ENCODE measurements at places on chromosomes 7 and 10.

DNA sequence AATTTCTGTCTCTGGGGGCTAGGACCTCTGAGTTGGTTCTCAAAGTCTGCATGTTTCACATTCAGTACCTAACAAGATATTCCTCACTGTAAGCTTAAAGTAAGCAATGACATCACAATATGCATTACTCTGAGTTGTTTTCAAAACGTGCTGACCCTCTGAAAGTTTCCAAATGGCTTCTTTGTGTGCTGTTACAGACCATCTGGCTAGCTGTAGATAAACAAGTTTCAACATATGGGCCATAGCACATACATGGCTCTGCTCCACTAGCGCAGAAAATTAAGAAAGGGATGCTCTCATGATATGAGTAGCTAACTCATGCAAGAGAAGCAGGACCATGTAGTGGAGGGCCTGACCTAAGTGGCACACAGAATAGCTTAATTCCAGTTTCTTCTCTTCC lies 119.0 kb downstream of the HTR7 start:
- no peak for DNase-seq

DNA sequence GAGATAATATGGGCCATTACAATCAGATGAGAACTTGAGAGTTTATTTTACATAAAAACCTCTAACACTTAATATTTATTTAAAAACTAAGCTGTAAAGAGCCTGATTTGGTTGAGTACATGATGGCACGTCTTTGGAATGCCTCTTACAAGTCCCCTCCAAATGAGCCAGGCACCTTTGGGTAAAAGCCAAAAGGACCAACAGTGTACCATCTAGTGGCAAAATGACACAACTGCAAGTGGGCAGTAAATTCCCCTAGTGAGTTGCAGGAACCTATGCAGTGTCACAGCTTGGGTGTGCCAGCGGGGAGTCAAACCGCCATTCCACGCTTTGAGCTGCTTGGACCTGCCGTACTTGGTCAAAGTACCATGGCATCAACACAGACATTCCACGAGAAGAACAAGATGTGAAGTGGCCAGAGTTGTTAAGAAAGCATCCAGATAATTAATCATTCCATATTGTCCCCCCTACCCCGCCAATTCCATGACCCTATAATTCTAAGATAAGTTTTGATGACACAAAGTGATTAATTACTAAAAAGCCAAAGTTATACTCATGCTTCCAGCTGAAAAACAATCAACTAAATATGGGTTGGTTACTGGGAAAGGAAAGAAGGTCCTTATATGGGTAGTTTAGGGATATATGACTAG lies 115.2 kb downstream of the SORBS1 start:
- DNase-seq: peak; percentile 20

DNA sequence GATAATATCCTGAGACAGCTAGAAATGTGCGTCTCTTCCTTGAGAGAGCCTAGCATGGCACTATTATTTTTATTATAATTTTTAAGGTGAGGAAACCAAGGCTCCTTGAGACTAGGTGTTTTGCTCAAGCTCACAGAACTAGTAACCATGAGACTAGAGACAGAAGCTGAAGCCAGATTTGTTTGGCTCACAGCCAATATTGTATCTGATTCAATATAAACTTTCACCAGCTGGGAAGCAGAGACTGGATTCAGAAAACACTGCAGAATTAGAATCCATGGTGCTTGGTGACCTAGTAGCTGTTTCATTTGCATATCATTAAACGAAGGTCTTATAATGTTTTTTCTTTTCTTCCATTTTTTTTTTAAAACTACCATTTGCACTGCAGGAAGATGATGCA lies 64.4 kb downstream of the DNAJB9 start:
- no peak for DNase-seq

DNA sequence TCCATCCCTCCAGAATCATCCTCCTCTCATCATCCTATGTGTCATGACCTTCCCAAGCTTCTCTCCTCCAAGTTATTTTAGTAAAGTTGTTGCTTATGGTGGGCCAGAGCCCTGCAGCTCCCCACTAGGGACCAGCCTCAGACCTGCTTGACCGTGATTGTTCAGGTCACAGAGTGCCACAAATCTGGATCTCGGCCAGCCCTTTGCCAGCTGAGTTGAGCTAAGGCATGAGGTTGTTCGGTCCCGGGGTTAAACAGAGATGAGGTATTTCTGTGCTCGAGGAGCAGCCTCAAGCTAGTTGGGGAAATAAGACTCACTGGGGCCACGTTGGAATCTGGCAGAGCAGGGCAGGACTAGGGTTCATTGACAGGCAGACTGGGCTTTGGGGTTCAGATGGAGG lies 66.3 kb upstream of the PPIF start:
- no peak for DNase-seq

- DNase-seq: no peak
Observed at GRCh38 chr7:43465581-43466554, 117.0 kb upstream of the STK17A start.

- DNase-seq: no peak
Observed at GRCh38 chr7:32957326-32958045, at the start of gene FKBP9. TSS of gene FKBP9 (plus strand) at chr7:32957440. CDS start at chr7:32957574, 134 bp downstream.

- DNase-seq: no peak
Observed at GRCh38 chr10:7101451-7101850, 309.4 kb downstream of the SFMBT2 start.

All from CD4-positive, alpha-beta T cell treated with Interleukin-6 at 100 ng/mL for 8 hours (primary cell).